ENCODE measurements at places on chromosomes 12 and 14. TPM values are rescaled to one million over a fixed set of nuclear protein-coding genes. Genes with fewer than 3 reads are reported as not detected.
A peak's percentile ranks its signal among the peaks of the same experiment; 100 is the strongest.

GRCh38 chr14:73236752-73237218 lies 521 bp upstream of the PAPLN start:
- DNase-seq, result no peak

DNA sequence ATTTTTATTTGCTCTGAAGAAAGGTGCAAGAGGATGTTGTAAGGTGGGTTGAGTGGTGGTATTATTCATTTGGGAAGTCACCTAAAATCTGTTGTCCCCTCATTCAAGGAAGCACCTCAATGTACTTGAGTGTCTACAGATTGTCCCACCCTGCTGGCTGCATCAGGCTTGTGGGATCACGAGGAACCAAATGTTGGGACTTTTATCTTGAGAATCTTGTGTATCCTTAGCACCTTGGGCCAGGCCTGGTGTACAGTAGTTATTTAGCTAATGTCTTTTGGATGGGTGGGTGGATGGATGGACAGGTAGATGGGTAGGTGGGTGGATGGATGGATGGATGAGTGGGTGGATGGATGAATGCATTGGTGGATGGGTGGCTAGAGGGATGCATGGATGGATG lies 519.3 kb downstream of the BCL11B start:
- no peak for DNase-seq

DNA sequence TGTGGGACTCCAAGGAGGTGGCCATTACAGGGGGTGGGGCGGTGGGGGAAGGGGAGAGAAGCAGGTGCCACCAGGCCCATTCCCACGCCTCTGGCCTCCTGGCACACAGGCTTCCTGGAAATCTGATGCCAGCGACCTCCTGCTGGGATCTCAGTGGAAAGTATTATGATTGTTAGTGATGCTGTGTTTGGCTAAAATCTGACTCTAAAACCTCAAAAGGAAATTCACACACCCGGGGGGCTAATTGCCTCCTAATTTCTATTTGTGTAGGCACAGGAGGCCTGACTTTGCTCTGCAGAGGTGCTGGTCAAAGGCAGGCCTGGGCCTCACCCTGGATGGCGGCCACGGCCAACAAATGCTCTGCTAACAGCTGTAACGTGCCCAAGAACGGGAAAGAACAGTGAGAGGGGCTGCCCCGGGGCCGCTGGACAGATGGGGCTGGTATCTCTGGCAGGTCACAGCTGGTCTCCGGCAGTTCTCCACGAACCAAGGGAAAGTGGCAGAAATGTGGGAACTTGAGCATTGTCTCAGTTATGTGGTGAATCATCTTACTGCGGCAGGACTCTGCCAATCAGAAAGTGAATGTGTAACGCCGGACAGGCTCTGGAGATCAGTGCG lies 14.3 kb downstream of the FAM181A start:
- DNase-seq, result peak; percentile 66

The RGS6 gene
- polyA plus RNA-seq, result not detected
